ENCODE measurements at places on chromosomes 7 and 10.

DNA sequence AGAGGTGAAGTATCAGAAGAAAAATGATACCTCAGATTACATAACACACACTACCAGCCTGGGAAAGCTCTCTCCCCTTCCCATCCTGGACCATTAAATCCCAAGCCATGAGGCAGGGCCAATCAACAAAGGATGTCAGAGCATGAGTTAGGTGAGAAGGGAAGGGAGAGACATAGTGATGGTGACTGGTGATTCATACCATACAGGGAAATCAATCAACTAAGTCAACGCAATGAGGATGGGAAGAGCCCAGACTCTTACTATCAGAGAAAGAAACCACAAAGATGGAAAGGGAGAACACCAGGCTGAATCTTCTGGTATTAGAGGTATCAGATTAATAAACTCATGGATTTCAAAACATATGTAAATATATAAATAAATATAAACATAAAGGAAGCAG is 185.4 kb downstream of the KMT2E start:
- DNase-seq: no peak

- no peak for DNase-seq
Observed at GRCh38 chr10:61337741-61338140, 115.4 kb downstream of the TMEM26 start.

- DNase-seq: no peak
Observed at GRCh38 chr7:16935341-16935735, 53.6 kb upstream of the AGR3 start.

DNA sequence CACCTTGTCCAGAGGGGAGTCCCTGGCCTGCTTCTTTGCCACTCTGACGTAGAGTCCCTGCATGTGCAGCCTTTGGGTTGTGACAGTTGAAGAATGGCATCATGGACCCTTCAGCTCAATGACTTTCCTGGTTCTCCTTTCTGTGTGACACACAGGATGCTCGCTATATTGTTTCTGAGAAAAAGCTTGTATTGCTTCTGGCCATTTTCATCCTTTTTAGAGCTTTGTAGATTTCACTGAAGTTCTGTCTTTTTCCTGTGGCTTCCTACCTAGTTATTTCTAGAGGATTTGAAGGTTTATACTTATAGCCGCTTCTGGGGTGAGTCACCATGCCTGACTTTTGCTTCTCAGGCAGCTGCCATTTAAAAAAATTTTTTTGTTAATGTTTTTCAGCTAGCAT is 27.0 kb downstream of the SND1 start:
- no peak for DNase-seq

DNA sequence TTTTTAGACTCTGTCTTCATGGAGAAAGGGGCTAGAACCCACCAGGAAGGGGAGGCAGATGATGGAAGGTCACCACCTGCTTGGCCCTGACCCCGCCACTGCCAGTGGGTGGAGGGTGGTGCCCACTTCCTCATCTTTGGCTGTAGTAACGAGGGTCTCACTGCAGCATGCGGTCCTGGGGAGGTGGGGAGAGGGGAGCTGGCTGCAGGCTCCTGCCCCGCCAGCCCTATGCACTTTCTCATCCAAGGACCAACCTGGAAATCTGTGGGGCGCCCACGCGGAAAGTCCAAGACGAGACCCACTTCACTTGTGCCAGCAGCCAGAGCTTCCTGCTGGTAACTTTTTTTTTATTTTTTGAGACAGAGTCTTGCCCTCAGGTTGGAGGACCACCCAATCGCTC is 101.0 kb downstream of the CUX1 start:
- no peak for DNase-seq

- no peak for DNase-seq
Observed at GRCh38 chr10:59465088-59465487, 102.7 kb upstream of the FAM13C start.

Data from stimulated activated CD4-positive, alpha-beta T cell treated with anti-CD3 and anti-CD28 coated beads, Interleukin-12 subunit alpha, Interleukin-12 subunit beta, amount 100 ng/mL, for 48 hours (primary cell).